ENCODE measurements at places on chromosomes 6 and 20. TPM values are rescaled to one million over a fixed set of nuclear protein-coding genes. Genes with fewer than 3 reads are reported as not detected.

DNA sequence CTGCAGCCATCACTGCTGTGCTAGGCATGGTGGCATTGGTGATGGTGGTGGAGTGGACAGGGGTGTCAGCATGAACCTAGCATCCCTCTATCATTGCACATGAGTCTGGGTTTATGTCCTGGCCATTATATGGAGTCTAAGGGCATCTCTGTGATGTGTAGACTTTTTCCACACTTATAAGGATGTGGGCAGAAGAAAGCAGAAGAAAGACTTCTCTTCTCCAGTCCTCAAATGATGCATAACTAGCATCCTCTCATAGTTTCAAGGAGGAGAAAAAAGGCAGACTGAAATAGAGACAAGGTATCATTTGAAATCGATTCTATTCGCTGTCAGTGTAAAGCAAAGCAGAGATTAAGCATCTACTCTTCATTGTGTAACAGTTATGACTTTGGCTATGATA is 140.0 kb upstream of the ATXN1 start:
- DNase-seq: no peak

DEF6 gene
- total RNA-seq: 21.5 TPM

- no peak for DNase-seq
Observed at GRCh38 chr6:150539111-150539510, 60.6 kb upstream of the PLEKHG1 start.

GRCh38 chr6:79070206-79070825 is 7.7 kb downstream of the PHIP start:
- no peak for DNase-seq

Data from lower lobe of right lung (tissue), 2 donors.